ENCODE measurements at places on chromosomes 13 and 19. TPM values are rescaled to one million over a fixed set of nuclear protein-coding genes. Genes with fewer than 3 reads are reported as not detected.

The NLRP5 gene
- total RNA-seq: not detected

The GIPR gene
- total RNA-seq: 25.7 TPM

The ZNF616 gene
- 12.9 TPM for total RNA-seq

The ZNF578 gene
- 3.4 TPM for total RNA-seq

The B3GNT8 gene
- 1.6 TPM for total RNA-seq

Measured in skin of body (tissue), 3 donors.